ENCODE measurements at places on chromosomes 3 and 15.

- DNase-seq, result peak; percentile 12
These were observed 110.0 kb downstream of the OPA1 start for GRCh38 chr3:193702967-193703366.

DNA sequence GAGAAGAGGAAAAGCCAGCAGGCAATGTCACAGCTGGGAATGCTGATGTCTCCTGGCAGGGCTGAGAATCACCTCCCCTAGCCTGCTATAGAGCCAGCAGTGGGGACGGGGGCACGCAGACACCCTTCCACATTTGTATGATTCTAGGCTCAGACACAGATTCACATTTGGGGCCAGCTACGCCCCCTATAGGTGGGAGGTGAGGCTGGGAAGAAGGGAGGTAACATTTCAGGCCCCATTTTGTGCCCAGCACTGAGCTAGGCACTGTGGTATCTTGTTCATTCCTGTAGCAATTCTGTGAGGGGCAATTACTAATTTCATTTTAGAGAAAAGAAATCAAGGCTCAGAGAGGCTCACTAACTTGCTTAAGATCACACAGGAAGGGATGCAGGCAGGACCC lies 15.9 kb upstream of the ACAD9 start:
- no peak for DNase-seq

DNA sequence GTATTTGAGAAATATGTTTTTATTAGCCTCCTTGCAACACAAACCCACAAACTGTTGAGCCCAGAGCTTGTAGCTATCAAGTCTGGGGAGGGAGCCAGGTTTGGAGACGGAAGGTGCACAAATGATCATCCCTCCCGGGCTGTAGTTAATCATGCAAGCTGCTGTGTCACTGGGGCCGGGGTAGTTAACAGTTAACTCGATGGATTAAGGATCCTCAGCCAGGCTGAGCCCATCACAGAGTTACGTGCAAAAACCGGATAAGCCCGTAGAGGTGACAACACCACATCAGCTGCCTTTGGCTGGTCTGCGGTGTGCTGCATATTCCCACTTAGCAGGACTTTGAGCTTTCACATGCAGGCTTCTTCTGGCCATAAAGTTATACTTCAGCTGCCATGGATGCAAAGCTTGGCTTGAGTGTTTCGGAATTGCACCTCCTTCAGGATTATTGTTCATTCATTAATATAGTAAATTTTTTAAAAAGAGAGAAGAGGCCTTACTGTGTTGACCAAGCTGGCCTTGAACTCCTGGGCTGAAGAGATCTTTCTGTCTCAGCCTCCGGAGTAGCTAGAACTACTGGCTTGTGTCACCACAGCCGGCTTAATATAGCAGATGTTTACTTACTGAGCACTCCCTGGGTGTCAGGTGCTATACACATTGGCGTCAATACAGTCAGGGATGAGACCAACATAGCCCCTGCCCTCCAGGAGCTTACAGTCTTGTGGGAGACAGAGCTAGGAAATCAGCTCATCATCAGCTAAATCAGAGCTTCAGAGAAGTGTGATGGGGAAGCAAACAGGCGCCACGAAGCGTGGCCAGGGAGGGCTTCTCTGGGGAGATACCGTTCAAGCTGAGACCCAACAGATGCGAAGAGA lies 226.8 kb upstream of the BHLHE40 start:
- DNase-seq, result no peak

GRCh38 chr3:187550446-187550845 lies 119.7 kb downstream of the SST start:
- DNase-seq, result no peak

GRCh38 chr3:148175214-148175613 lies 522.5 kb upstream of the AGTR1 start:
- no peak for DNase-seq

- DNase-seq, result peak; percentile 23
These were observed 177.3 kb downstream of the GAP43 start for GRCh38 chr3:115800489-115801075.

DNA sequence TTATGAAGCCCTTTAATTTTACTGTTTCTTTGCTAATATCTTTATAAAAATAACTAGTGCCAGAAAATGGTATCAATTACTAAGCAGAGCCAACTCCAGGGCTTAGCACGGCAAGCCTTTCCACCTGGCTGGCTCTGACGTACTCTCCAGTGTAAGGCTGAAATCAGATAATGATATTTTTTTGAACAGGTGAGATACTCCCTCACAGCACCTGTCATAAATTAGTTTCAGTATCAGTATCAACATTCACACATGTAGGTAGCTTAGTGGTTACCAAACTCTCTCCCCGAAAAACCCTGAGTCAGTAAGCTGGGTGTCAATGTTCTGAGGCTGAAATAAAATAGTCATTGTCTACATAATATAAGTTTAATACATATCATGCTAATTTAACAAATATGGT lies 710.1 kb downstream of the SQOR start:
- no peak for DNase-seq

DNA sequence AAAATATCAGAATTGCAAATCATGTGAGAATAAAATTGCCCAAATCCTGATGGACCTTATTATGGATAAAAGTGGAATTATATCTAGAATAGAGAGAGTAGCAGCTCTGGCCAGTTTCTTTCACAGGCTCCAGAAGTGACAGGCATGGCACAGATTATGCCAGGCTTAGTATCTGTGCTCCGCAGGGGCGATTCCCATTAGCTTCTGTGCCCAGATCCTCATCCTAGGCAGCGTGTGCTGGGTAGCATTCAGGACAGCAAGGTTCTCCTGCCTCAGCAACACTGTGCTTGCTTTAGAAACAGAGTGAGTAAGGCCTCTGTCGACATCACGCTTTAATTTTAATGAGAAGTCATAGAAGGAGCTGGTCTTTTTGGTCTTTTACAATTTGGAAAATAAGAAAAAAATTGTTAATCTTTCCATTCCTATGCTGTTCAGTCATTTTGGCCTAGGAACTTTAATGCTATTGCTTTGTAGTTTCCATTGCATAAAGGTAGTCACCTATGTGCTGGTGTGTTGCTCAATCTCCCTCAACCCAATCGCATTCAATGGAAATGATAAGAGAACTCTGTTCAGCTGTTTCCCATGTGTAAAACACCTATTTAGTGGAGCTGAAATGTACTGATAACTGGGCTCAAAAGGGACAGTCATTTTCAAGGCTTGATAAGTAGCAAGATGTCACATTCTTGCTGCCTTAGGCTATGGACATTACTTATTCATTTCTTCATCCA lies 770.1 kb downstream of the AGBL1 start:
- no peak for DNase-seq

GRCh38 chr3:22380253-22380652 lies 629.2 kb upstream of the ZNF385D start:
- DNase-seq, result no peak

GRCh38 chr3:177411201-177411600 lies 213.9 kb upstream of the TBL1XR1 start:
- DNase-seq, result no peak

GRCh38 chr15:49265911-49266310 lies 95.9 kb downstream of the GALK2 start:
- DNase-seq, result no peak
